ENCODE measurements at places on chromosomes 7 and 10.

DNA sequence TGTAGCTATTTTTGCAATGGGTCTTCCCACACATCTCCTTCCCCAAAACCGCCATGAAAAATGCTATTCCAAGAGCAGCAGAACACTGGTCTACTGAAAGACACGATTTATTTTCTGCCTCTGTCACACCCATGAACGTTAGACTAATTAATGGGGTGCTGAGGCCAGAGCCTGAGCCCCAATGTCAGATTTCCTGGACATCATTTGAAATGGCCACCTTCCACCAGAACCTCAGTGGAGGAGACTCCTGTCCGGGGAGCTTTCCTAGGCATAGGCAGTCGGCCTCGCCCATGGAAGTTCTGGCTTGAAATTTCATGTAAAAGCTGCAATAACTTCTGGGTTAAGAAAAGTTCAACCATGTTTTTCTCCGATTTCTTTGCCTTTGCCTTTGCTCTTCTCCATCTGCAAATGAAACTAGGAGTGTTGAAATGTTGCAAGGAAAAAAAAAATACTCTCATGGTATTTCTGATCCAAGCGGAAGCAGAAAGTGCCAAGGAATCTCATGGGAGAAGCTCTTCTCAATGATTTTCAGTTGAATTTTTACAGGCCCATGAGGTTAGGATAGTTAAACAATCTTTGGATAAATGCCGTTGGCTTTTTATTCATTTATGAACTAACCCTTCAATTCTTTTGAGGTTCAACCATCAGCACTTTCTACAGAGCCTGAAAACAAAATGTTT is 570.8 kb upstream of the MGMT start:
- DNase-seq, result no peak
- no peak overlapping the region for H3K27ac ChIP-seq
- no peaks in the 10 kb centered on the region for H3K36me3 ChIP-seq
- peaks cover 26% of the 10 kb centered on the region for H3K27me3 ChIP-seq
- H3K4me1 ChIP-seq, result no peaks in the 10 kb centered on the region

DNA sequence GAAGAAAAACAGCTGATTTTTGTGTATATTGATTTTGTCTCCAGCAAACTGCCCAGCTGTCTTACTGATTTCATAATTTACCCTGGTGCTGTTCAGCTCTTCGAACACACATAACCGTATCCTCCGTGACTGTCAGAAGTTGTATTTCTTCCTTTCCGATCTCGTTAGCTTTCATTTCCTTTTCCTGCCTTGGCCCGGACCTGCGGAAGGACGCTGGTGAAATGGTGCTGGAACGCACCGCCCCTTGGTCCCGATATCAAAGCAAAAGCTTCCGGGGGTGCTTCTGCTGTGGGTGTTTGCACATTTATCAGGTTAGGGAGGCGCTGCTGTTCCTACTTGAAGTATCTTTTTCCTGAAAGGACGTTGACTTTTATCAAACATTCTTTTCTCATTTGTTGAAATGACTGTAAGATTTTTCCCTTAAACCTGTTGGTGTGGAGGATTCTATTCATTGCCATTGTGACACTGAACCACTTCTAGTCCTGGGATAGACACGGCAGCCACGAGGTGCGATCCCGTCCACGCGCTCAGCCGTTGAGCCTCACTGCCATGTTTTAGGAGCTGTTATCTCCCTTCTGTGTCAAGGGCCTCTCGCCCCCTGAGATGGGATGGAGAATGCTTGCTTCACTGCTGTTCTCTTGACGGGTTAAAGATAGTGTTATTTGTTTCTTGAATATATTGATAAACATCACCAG is 72.6 kb downstream of the FOXL3 start:
- H3K27ac ChIP-seq, result peak overlapping the region; percentile 82
- peak overlapping the region; percentile 86 for H3K4me3 ChIP-seq
- H3K4me1 ChIP-seq, result peaks cover 31% of the 10 kb centered on the region
- H3K36me3 ChIP-seq, result peaks cover 11% of the 10 kb centered on the region

GRCh38 chr10:1476455-1476803 is 260.9 kb downstream of the ADARB2 start:
- no peak for DNase-seq
- H3K4me3 ChIP-seq, result no peak overlapping the region
- H3K36me3 ChIP-seq, result no peaks in the 10 kb centered on the region
- no peaks in the 10 kb centered on the region for H3K4me1 ChIP-seq
- H3K27me3 ChIP-seq, result peaks cover 5% of the 10 kb centered on the region

- no peaks in the 10 kb centered on the region for H3K4me1 ChIP-seq
- H3K36me3 ChIP-seq, result no peaks in the 10 kb centered on the region
- H3K27ac ChIP-seq, result no peak overlapping the region
- no peak overlapping the region for H3K4me3 ChIP-seq
- no peaks in the 10 kb centered on the region for H3K27me3 ChIP-seq
Measured at GRCh38 chr10:24041034-24041433, 167.9 kb upstream of the KIAA1217 start.

- no peaks in the 10 kb centered on the region for H3K27me3 ChIP-seq
- H3K4me1 ChIP-seq, result peaks cover 5% of the 10 kb centered on the region
- no peak for DNase-seq
Measured at GRCh38 chr7:76300166-76300731, 2.2 kb upstream of the HSPB1 start.
